ENCODE measurements at places on chromosomes 13 and 19.

DNA sequence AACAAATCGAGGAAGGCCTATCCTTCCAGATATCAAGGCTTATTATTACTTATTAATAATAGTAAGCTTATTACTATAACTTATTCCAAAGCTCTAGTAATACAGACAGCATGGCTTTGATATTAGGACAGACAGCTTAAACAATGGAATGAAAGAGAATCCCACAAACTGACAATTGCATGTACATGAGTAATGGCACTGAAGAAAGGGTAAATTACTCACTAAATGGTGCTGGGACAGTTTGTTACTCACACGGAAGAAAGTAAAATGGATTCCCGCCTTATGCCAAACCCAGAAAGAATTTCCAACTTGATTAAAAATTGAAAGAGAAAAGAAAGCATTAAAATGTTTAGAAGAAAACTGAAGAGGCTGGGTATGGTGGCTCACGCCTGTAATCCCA, 60.3 kb downstream of the MIPEP start:
- DNase-seq = no peak

GRCh38 chr13:48819899-48820298, 155.8 kb upstream of the FNDC3A start:
- DNase-seq = no peak

DNA sequence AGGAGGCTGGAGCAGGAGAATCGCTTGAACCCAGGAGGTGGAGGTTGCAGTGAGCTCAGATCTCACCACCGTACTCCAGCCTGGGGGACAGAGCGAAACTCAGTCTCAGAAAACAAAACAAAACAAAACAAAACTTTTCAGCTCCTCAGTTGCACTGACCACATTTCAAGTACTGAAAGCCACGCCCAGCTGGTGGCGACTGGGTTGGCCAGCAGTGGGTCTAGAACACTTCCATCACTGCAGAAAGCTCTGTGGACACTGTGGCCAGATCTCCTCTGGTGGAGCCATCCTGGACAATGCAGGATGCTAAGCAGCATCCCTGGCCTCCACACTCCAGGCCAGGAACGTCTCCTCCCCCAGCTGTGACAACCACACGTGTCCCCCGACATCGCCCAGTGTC, 21.1 kb downstream of the TLE2 start:
- no peak for DNase-seq

DNA sequence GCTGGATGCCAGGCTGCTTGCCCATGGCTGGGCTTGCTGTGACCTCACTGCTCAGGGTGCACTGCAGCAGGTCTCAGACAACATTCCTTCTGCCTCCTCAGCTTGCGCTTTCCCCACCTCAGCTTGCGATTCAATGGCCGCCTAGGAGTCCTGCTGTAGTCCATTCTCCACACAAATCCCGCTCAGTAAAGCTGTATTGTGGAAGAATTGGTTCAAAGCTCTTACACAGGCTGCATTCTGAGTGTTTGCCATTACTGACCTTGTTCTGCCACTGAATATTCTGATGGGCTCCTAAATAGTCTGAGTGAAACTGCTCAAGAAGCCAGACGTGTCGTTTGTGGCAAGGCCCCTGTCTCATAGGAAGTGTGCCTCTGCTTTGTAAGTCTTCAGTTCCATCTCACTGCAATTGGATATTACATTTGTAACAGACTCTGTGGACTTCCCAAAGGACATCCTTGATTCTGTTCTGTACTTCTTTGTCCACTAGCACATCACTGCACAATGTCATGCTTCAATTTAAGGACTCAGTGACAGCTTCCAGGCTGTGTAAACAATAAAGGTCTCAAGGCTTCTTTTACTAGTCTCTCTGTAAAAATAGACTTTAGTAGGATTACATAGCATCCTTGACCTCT, 49.8 kb downstream of the KATNAL1 start:
- peak; percentile 27 for DNase-seq

DNA sequence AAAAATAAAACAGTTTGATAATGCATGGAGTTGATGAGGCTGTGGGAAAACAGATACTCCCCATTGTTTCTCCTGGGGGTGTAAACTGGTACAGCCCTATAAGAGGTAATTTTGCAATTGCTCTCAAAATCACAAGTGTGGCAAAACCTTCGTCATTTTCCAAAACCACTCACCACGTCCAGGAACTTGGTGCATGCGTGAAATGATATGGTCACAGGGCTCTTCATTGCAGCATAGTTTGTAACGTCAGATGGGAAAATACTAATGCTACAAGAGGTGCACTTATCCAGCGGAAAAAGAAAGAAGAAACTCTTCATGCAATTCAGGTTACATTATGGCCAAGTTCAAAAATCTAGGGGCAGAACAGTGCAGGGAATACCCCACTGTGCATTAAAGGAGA, 11.9 kb upstream of the PLAUR start:
- DNase-seq = no peak

GRCh38 chr13:55302568-55302967, 1838.2 kb upstream of the PRR20A start:
- no peak for DNase-seq

DNA sequence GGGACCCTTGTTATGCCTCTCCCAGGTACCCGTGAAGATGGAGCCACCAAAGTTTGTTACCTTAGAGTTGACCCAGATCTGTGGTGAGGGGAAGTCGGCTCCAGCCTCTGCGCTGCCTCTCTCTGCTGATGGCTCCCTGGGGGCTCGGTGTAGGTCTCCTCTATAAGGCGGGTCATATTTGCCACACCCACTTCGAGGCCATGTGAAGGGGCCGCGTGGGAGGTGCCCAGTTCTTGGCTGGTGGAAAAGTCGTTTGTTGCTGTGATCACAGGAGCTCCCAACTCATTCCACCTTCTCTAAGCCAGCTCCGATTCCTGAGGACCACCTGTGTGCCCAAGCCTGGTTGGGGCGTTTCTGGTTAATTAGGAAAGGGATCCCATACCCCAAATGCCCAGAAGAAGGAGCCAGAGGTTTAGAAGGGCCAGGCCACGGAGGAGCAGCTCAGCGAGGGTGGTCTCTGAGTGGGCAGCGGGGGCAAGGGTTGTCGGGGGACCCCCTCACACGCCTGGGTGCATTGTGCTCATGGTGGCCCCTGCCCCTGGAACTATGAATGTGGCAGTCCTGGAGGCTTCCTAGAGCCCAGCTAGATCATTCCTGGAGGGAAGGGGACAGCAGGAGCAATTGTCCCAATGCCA, 296.5 kb downstream of the ZNF536 start:
- no peak for DNase-seq

GRCh38 chr19:30402436-30403202, 30.4 kb downstream of the ZNF536 start:
- DNase-seq = no peak

GRCh38 chr13:110387451-110388107, 80.5 kb downstream of the COL4A2 start:
- DNase-seq = no peak

- no peak for DNase-seq
Observed at GRCh38 chr19:5337708-5338655, 2.6 kb downstream of the PTPRS start.

DNA sequence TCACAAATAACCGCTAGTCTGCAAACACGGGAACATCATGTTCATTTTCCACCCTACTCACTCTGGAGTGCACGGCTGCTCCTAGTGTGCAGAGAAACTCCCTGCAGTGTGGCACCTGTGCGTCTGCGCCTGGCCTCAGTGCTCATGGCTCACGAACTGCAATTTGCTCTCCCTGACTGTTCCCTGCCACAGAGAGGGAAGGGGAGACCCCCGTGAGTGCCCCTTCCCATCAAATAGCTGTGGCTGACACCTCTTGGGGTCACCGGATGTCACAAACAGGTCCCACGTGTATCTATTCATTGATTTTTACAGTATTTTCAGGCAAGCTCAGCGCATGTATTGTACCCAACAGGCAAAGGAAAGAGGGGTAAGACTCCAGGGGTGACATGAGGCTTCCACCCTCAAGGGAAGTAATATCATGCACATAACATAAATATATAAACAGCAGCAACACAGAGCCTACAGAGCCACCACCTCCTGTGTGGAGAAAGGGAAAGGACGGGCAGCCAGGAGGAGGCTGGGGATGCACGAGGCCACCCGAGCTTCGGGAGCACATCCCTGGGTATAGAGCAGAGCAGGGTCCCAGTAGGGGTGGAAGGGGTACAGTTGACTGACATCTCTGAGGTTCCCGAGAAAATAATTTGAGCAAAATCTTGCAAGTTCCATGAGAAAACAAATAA, 140.3 kb upstream of the SOX1 start:
- no peak for DNase-seq

- DNase-seq = peak; percentile 75
Observed at GRCh38 chr19:41871573-41872383, 5.3 kb upstream of the CD79A start.

GRCh38 chr13:110790371-110790770, 76.9 kb downstream of the ING1 start:
- DNase-seq = no peak

GRCh38 chr19:33678796-33679585, 57.2 kb downstream of the CHST8 start:
- no peak for DNase-seq

GRCh38 chr19:57682226-57682766, 519 bp downstream of the ZNF551 start:
- no peak for DNase-seq

- peak; percentile 17 for DNase-seq
Observed at GRCh38 chr13:33285420-33286124, at the start of gene STARD13. Gene STARD13 (minus strand): TSS chr13:33285755. CDS start chr13:33285638, 117 bp downstream.

GRCh38 chr19:14770944-14771839, 7.2 kb downstream of the ADGRE2 start:
- DNase-seq = no peak

- no peak for DNase-seq
Observed at GRCh38 chr13:20387441-20387971, 138.2 kb downstream of the CRYL1 start.

DNA sequence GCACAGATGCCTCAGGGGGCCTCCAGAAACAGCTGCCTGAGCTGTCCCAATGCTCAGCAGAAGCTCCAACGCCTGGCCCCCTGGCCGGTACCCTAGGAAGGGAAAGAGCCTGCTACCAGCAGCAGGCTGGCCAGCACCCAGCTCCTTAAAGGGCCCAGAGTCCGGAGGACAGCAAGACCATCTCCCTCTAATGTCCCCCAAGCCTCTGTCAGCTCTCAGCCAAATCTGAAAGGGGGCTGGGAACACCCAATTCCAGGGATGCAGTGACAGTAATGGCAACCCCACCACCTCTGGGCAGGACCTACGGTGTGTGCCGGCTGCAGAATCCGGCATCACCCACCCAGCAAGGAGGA, 4.2 kb downstream of the PPP6R1 start:
- DNase-seq = no peak

GRCh38 chr19:10095622-10095947, 6.9 kb downstream of the ANGPTL6 start:
- DNase-seq = no peak

GRCh38 chr13:95842898-95843297, 166.0 kb downstream of the DNAJC3 start:
- no peak for DNase-seq

DNA sequence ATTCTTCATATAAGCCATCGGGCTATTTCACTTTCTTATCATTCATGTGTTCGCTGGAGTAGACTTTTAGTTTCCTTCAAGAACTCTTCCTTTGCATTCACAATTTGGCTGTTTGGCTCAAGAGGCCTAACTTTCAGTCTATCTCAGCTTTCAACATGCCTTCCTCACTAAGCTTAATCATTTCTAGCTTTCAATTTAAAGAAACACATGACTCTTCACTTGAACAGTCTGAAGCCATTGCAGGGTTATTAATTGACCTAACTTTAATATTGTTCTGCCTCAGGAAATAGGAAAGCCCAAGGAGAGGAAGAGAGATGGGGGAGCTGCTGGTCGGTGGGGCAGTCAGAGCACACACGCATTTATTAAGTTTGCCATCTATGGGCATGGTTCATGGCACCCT, 158.1 kb downstream of the SUCLA2 start:
- no peak for DNase-seq

GRCh38 chr13:48265217-48265815, 32.3 kb downstream of the ITM2B start:
- DNase-seq = peak; percentile 14

DNA sequence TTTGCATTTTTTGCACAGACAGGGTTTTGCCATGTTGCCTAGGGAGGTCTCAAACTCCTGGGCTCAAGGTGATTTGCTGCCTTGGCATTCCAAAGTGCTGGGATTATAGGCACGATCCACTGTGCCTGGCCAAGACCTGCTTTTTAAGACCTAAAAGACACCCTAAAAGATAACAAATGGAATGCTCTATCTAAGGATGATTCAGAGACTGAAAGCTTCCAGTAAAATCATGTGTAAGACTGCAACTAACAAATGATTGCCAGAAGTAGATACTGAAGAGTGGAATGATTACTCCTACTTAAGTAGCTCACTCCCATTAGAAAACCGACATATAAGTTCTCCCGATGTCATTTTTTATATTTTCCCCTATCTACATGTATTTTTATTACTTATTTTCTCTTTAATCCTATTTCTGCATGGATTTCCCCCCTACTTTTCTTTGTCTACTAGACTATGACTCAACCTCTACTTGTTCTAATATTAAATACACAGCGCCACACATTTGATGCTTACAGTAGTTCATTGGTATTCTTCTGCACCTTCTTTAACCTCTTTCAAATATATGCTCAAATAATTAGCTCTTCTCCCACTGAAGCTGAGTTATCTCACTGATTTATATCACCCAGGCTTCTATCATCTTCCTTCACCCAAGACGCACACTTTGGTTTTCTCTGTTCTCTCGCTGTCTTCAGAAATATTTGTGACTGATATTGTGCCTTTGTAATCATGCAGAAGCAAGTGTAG, 32.2 kb upstream of the KLF12 start:
- DNase-seq = no peak

DNA sequence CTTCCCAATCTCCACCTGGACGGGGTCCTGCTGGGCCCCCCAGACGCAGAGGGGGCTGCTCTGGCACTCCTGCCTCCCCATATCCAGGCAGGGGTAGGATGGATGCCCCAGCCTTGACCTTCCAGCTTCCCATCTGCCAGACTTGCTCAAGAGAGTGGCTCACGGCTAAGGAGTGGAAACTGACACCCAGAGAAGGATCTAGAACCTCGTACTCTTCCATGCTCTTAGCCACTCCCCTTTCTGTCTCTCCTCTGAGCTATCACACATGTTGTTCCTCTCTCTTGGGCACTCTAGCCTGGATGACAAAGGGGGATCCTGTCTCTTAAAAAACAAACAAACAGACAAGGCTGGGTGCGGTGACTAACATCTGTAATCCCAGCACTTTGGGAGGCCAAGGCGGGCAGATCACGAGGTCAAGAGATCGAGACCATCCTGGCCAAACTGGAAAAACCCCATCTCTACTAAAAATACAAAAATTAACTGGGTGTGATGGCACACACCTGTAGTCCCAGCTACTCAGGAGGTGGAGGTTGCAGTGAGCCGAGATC, 12.2 kb upstream of the FUT5 start:
- no peak for DNase-seq

GRCh38 chr13:62014299-62014698, 598.6 kb upstream of the PCDH20 start:
- DNase-seq = no peak

DNA sequence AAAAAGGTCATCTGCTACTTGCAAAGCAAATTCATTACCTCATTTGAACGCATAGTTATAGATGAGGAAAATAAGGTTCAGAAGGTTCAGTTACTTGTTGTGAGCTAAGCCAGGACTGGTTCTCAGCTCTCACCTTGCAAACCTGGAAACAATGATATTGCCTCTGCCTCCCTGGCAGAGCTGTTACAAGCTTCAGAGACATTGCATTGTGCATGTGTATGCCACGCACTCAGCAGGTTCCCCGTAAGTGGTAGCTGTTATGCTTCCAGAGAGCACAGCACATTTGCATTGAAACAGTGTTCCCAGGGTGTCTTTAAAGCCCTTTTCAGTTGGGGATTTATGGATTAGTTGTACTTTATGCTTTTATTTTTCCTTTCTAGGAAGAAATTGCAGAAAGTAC, 80.6 kb downstream of the DGKH start:
- no peak for DNase-seq

All from germinal center (tissue), 1 donor.